ENCODE measurements at places on chromosomes 13 and 19. TPM values are rescaled to one million over a fixed set of nuclear protein-coding genes. Genes with fewer than 3 reads are reported as not detected.

VSTM1 gene
- total RNA-seq, result not detected

ANKRD10 gene
- total RNA-seq, result 47.5 TPM

CEACAM19 gene
- 2.3 TPM for total RNA-seq

C1QTNF9B gene
- not detected for total RNA-seq
